Fibroblast of skin of scalp (primary cell): ENCODE measurements at places on chromosomes 6 and 20.

- DNase-seq = no peak
Measured at GRCh38 chr6:61947311-61947947, 338.6 kb downstream of the KHDRBS2 start.

- DNase-seq = no peak
Measured at GRCh38 chr20:47973519-47974233, 188.4 kb upstream of the SULF2 start.

DNA sequence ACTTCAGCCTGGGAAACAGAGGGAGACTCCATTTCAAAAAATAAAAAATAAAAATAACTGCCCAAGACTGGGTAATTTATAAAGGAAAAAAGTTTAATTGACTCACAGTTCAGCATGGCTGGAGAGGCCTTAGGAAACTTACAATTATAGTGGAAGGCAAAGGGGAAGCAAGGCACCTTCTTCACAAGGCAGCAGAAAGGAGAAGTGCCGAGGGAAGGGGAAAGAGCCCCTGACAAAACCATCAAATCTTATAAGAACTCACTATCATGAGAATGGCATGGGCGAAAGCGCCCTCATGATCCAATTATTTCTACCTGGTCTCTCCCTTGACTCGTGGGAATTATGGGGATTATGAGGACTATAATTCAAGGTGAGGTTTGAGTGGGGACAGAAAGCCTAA, 95.5 kb upstream of the LGSN start:
- DNase-seq = no peak

DNA sequence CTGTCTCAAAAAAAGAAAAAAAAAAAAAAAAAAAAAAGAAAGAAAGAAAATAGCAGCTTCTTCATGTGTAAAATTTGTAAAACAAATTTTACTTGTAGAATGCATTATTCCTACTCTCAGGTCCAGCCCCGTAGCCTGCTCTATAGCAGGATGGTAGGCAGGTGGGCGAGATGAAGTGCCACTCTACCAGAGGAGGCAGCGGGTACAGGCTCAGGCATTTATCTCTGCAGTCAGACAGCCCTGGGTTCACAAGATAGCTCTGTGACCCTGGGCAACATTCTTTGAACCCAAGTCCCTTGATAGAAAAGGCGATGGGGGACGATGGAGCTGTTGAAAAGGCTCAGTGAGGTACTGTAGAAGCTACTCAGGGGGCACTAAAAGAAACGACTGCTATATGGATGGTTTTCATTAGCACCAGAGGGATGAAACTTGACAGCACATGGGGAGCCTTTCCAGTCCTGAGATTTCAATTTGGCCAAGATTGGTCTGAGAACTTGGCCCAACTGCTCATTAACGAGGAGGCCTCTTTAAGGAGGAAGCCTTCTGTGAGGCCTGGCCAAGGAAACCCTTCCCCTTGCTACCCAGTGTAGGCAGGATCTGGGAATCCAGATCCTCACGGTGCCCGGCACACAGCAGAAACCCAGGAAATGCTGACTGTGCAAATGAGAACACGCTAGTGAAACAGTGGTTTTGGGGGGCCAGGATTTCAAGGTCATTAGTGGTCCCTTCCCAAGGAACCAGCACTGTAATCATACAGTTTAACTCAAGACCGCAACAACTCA, 63.1 kb downstream of the MYH7B start:
- no peak for DNase-seq

DNA sequence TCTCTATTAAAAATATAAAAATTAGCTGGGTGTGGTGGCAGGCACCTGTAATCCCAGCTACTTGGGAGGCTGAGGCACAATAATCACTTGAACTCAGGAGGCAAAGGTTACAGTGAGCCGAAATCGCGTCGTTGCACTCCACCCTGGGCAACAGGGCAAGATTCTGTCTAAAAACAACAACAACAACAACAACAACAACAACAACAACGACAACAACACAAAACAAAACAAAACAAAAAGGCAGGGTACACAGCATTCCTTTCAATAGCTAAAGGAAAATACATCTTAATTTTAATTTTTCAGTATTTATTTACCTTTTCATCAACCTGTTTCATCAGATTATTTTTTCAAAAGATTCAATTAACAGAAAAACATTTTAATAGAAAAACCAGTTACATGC, 28.4 kb downstream of the SRPK1 start:
- no peak for DNase-seq

- DNase-seq = no peak
Measured at GRCh38 chr6:166417285-166417691, 34.5 kb upstream of the MPC1 start.
